Activated CD8-positive, alpha-beta memory T cell treated with anti-CD3 and anti-CD28 coated beads, Interleukin-2, amount 10 ng/mL, durations not matched to agents 7 days and 5 days (primary cell): ENCODE measurements at places on chromosomes 1 and 21. TPM values are rescaled to one million over a fixed set of nuclear protein-coding genes. Genes with fewer than 3 reads are reported as not detected.

- no peak overlapping the region for H3K27ac ChIP-seq
- H3K4me1 ChIP-seq = peaks cover 12% of the 10 kb centered on the region
- no peak overlapping the region for H3K4me3 ChIP-seq
- H3K27me3 ChIP-seq = peaks cover 34% of the 10 kb centered on the region
These were observed 4.9 kb downstream of the RASSF5 start for GRCh38 chr1:206512058-206512850.

GRCh38 chr1:236027104-236027503 lies 37.8 kb downstream of the NID1 start:
- peaks cover 8% of the 10 kb centered on the region for H3K4me1 ChIP-seq
- no peak overlapping the region for H3K4me3 ChIP-seq
- no peaks in the 10 kb centered on the region for H3K27me3 ChIP-seq

DNA sequence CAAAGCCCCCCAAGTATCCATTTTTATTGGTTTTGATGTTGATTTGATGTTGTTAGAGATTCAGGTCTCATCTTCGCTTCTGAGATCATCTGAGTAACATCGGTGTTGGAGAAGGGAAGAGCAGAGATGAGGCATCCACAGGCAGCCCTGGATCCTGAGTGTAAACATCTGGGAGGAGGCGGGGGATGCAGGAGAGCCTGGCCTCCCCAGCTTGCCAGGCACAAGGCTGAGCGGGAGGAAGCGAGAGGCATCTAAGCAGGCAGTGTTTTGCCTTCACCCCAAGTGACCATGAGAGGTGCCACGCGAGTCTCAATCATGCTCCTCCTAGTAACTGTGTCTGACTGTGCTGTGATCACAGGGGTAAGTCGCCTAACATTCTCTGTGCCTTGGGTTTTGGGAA lies at the start of gene PROK1:
Gene PROK1 (plus strand): TSS at position 221 of the 400 bp plus-strand sequence. CDS start 68 bp downstream, at position 289.
- H3K27me3 ChIP-seq = peaks cover 37% of the 10 kb centered on the region
- no peak within 1 kb of the TSS for H3K27ac ChIP-seq
- no peaks in the 10 kb centered on the region for H3K36me3 ChIP-seq
- H3K4me3 ChIP-seq = no peak within 1 kb of the TSS
- H3K4me1 ChIP-seq = no peaks in the 10 kb centered on the region

GRCh38 chr1:63878932-63879331 lies 105.1 kb downstream of the ROR1 start:
- H3K4me3 ChIP-seq = no peak overlapping the region
- H3K27me3 ChIP-seq = peaks cover 10% of the 10 kb centered on the region
- no peaks in the 10 kb centered on the region for H3K36me3 ChIP-seq
- no peak overlapping the region for H3K27ac ChIP-seq
- DNase-seq = no peak

C1QC gene
- not detected for total RNA-seq

DNA sequence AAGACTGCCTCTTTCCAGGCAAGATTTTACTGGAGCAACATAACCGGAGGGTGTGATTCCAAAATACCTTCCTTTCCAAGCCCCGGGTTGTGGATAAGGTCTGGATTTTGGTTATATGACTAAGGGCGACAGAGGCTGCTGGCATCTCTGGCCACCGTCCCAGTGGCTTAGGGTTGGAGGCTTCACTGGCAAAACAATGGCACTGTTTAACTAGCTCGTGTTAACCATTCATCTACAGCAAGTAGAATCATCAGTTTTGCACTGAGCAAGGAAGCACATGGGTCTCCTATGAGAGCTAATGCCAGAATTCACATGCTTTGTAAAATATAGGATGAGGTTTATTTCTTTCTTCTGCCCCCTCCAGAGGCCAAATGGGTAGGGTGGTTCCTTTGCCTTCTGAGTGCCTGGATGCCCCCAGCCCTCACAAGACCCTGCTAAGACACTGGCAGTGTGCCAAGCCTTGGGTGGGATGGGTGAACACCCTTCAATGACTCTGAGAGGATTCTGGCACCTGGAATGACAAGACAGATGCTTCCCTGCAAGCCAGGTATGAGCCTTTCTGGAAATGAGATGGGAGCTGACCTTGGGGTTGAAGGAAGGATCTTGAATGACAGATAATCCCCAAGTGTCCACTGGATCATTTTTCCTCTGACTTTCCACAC lies 36.8 kb downstream of the DHCR24 start:
- H3K4me1 ChIP-seq = no peaks in the 10 kb centered on the region
- H3K4me3 ChIP-seq = no peak overlapping the region
- no peak overlapping the region for H3K27ac ChIP-seq
- no peaks in the 10 kb centered on the region for H3K27me3 ChIP-seq
- DNase-seq = no peak

ATP1A4 gene
- 0.40 TPM for total RNA-seq

DNA sequence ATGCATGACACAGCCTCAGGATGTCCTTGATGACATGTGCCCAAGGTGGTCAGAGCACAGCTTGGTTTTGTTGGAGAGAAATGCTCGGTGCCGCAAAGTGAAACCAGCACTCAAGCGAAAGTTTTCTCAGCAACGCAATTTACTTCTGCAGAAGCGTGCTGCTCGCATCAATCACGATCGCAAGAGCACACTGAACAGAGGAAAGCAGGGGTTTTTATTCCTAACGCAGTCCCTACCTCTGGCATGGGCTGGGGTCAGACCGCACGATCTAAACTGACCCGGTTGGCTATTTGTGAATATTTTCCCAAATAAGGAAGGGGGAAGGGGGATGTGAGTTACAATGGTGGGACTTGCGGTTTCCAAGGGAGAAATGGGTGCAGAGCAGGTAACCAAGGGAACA lies 809 bp upstream of the ZNF669 start:
- peaks cover 15% of the 10 kb centered on the region for H3K4me1 ChIP-seq
- no peak overlapping the region for H3K27ac ChIP-seq
- peaks cover 37% of the 10 kb centered on the region for H3K36me3 ChIP-seq
- peaks cover 34% of the 10 kb centered on the region for H3K27me3 ChIP-seq
- DNase-seq = no peak

KRTAP11-1 gene
- total RNA-seq = not detected
